ENCODE measurements at places on chromosomes 1 and 21.

DNA sequence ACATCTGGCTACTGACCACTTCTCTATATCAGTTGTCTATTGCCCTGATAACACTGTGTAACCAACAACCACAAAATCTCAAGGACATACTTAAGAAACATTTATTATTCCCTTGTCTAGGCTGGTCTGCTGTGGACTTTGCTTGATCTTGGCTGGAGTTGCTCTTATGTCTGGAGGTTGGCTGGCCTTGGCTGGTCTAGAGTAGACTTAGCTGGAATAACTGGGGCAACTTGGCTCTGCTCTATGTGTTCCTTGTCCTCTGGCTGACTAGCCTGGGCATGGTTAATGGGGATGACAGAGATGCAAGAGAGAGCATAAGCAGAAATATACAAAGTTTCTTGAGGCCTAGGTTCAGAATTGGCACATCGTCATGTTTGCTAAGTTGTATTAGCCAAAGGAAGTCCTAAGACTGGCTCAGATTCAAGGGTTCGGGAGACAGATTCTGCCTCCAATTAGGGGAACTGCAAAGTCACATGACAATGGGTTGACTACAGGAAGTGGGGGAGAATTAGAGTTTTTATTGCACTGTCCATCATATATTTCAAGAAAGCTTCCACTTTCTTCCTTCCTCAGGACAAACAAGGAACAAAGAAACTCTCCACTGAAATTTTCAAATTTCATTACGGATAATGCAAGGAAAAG is 61.4 kb upstream of the HMCN1 start:
- DNase-seq = no peak

DNA sequence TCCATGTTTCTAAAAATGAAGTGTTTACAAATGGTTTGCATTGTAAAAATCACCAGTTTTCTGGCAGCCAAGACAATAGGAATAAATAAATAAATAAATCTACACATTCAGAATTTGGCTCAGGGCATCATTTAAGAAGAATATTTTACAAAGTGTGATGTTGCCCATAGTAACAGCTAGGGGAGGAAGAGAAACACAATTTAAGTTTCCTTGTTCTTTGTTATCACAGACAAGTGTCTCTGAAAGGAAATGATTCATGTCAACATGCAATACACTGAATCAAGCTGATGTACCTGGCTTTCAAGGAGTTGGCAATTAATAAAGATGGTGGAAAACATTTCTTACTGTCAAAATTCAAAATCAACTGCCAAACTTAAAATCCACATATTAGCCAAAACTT is 74.7 kb downstream of the LHX8 start:
- DNase-seq = no peak

DNA sequence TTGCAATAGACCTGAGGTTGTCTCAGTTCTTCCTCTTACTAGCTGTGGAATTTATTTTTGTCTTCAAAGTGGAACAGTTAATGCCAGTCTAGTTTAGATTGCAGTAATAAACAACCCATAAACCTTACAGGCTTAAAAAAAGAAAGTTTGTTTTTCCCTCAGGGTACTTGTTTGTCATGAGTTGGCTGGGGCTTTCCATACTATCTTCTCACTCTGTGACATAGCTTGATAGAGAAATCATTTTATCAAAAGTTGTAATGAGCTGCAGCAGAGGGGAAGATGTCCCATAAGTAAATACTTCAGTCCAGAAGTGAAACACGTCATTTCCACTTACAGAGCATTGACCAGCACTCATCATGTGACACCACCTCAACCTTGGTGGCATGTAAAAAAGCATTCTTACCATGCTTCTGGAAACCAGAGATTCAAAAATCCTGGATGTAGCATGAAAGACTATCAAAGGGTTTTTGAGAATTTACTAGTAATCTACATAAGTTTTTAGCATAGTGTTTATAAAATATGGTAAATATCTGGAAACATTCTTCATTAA is 62.8 kb upstream of the COL11A1 start:
- no peak for DNase-seq

DNA sequence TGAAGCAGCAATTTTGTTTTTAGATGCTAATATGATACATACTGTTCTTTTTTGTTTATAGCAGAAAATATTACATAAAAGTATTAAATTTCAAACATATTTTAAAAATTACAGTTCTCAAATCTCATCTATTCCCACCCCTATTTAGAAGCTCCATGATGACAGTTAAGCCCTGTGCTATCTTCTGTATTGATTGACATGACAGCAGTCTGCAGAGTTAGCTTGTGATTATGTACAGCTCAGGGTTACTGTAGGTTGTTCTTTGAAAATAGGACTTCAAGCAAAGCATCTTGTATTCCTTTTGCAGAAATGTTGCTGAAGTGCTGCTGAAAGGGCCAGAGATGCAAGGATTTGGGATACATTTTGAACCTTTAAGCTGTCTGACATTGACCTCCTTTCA is 8.2 kb downstream of the GPSM2 start:
- no peak for DNase-seq

- DNase-seq = no peak
These were observed 36.6 kb downstream of the TFF3 start for GRCh38 chr21:42278451-42279149.

DNA sequence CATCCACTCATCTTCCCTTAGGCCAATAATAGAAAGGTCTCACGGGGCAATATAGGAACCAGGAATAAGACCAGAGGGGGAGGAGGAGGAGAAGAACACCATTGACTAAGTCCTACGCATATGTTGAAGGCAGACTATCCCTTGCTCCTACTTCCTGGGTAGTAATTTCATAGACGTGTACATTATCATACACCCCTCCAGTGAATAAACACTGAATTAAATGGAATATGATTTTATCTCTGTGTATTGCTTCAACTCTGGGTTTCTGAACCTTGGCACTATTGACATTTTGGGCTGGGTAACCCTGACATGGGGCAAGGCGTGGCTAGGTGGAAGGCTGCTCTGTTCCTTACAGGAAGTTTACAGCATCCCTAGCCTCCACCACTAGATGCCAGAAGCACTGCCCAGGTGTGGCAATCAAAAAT is 17.3 kb upstream of the FHAD1 start:
- no peak for DNase-seq

DNA sequence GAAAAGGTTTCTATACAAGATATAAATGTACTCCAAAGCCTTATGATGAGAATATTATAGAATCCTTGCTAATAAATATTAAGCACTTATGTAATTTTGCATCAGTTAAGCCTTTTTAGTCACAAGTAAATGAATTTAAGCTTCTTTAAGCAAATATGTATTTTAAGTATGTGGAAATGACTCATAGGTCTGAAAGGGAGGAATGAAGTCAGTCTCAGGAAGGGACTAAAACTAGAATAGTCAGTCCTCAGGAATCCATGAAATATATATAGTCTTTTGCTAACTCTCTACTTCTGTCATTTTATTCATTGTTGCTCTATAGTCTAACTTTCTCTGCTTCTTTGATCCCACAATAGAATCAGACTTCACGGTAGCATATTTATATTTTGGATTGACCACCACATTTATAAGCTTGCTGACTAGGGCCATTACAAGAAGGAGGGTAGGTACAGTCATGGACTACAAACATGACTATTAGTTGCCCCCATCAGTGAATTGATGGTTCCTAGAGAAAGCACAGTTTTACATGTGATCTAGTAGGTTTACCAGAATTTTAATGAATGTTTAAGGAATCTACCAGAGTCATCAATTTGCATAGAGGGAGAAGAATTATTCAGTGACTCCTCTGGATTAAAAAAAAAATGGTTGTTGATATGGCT is 20.2 kb upstream of the RABGGTB start:
- DNase-seq = no peak

DNA sequence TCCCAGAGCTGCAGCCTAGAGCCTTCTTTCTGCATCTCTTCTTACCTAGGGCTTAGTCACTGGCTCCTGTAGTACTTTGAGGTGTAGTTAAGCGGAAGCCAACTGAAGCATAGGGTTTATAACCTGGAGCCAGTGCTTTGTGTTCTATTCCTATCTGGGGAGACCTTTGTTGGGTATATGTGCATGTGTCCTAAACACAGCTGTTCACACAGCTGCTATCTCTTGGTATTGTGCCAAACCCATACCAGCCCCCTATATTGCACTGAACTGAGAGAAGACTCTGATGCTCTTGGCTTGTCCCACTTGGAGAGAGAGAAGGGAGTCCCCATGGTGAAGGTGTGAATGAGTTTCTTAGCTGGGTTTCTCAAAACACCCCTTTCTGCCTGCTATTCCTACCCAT is 17.2 kb upstream of the NFASC start:
- no peak for DNase-seq

- no peak for DNase-seq
These were observed 234.4 kb upstream of the FOXD3 start for GRCh38 chr1:63087966-63088365.

GRCh38 chr1:216005916-216006315 is 417.3 kb downstream of the USH2A start:
- DNase-seq = no peak

DNA sequence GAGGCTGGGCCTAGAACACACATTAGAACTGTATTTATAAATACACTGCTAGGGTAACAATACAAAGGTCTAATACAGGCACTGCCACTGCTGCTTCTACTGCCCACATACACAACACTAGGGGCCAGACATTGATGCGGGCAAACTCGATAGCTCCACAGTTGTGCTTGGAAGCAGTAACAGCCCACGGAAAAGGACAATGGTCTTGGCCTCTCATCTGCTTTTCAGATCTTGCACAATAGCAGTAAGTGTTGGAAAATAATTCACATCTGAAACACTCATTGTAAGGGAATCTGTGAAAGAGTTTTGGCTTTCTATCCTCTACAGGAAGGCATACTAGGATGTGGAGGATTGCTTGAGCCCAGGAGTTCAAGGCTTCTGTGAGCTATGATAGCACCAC is 6.9 kb upstream of the SPOCD1 start:
- DNase-seq = no peak

DNA sequence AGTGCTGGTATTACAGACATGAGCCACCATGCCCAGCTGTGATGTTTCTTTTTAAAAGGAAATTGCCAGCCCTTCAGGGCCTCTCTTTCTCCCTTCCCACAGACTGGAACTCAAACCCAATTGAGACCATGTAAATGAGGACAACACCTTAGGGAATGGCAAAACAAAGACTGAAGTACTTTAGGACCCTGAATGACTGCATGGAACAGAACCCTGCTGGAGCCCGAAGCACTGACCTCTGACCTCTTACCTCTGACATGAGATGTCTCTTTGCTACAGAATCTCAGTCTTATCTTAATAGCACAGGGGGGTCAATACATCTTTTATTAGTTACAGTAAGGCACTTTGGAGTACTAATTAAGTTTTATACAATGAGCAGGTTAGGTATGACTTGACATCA is 15.5 kb upstream of the DR1 start:
- DNase-seq = no peak

DNA sequence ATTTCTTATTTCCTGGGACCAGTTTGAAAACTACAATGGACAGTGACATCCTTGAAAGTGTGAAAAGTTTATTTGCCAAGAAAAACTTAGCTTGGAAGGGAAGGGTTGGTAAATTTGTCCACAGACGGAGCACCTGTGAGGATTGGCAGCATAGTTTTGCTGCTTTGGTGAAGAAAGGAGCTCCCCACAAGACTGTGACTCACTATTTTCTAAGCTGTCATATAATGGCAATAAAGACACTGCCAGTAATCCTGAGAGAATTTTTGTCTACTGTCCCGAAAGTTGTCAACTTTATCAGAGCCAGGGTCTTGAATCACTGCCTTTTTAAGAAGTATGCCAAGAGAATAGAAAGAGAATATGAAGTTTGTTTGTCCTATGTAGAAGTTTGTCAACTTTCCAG is 230.8 kb downstream of the NEGR1 start:
- no peak for DNase-seq

- peak; percentile 42 for DNase-seq
These were observed 37.7 kb downstream of the SH3GLB1 start for GRCh38 chr1:86741947-86742572.

- DNase-seq = peak; percentile 95
These were observed 8.3 kb downstream of the ELF3 start for GRCh38 chr1:202018468-202019234.

- no peak for DNase-seq
These were observed 57.3 kb upstream of the CCDC190 start for GRCh38 chr1:162918151-162918754.

- no peak for DNase-seq
These were observed 198.2 kb downstream of the CENPF start for GRCh38 chr1:214801191-214801590.

GRCh38 chr1:221809091-221810029 is 67.5 kb upstream of the DUSP10 start:
- DNase-seq = no peak

DNA sequence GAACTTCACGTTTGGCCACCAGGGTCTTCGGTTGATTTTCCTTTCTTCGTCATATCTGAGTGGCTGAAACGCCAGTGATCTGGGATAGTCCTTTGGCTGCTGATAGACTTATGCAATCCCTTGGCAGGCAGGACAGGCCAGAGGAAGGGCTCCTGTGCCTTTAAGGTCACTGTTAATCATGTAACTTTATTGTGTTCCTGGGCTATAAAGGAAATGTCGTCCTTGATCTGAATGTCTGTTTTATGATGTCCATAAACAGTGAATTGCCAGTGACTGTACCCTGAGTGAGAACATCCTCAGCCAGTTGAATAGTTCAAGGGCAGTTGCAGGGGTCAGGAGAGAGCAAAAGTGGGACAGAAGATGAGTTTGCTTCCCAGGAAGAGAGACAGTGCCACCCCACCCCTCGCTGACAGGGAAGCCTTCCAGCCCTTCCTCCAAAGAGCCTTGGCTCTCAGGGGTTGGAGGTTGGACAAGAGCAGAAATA is 68.0 kb downstream of the PDE9A start:
- no peak for DNase-seq

GRCh38 chr1:182700351-182700709 is 15.9 kb upstream of the RGS8 start:
- no peak for DNase-seq

GRCh38 chr1:173489149-173489600 is 12.0 kb downstream of the PRDX6 start:
- DNase-seq = peak; percentile 20

DNA sequence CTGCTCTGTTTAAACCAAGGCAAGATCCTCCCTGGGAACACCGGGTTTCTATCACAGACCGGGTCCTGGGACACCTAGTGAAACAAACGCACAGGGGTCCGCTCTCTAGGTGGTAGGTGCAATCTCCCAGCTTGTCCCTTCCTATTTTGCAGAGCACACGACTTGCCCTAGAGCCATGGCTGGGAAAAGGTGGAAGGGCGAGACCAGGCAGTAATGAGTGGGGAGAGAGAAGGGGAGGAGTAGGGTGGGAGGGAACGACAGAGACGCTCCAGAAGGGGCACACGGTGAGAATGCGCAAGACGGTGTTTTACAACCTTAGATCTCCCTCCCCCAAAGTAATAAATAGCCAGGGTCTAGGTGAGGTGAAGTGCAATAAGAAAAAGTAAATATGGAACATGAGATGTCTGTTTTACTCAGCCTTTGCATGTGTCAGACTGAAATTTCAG is 9.3 kb upstream of the ARHGAP29 start:
- DNase-seq = no peak

GRCh38 chr1:117695796-117696490 is 90.1 kb downstream of the TENT5C start:
- DNase-seq = no peak

- no peak for DNase-seq
These were observed 299.7 kb downstream of the HMCN1 start for GRCh38 chr1:186033847-186034271.

- no peak for DNase-seq
These were observed 125.3 kb upstream of the DNAH14 start for GRCh38 chr1:224804220-224804619.
